Ovary (tissue), 10 donors: ENCODE measurements at places on chromosomes 11 and 22. TPM values are rescaled to one million over a fixed set of nuclear protein-coding genes. Genes with fewer than 3 reads are reported as not detected.

DNA sequence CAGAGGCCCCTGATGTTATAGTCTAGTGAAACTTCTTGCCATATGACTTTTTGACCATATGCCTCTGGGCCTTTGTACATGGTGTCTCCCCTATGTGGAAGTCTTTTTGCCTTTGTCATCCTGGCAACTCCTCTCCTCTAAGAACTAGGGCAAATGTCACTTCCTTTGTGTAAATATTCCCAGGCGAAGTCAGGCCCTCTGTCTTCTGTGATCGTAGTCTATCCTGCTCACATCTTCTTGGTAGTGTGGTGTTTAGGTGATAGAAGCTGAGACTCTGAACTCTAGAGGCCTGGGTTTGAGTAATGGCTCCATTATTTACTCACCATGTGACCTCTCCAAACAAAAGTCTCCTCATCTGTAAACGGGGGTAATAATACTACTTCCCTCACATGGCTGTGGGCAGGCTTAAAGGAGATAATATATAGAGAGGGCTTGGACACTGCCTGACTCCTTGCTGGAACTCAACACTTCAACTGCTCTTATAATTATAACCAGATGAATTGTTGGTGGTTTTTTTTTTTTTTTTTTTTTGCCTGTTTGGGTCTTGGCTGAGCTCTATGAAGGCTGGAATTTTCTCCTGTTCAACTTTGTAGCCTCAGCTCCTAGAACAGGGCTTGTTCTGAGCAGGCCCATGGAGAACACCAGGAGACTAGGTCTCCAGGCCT, 43.8 kb downstream of the INSC start:
- no peak overlapping the region for H3K4me3 ChIP-seq
- no peak overlapping the region for H3K27ac ChIP-seq
- no peak for DNase-seq

DNA sequence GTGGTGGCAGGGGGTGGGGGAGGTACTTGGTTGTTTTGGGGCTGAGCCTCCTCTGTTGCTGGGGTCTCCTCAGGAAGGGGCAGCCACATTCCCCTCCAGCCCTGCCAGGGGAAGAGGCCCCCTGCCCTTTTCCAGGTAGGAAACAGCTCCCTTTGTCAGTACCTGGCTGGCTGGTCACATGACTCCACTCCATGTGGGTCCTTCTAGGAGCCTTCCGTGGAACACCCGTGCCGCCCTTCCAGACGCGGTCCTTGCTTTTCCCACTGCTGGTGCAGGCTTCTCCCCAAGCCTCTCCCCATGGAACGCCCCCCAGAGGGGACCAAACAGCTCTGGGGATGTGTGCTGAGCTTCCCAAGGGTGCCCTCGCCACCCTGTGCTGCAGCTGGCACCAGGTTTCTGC, 19.9 kb downstream of the IFT27 start:
- no peak overlapping the region for H3K27ac ChIP-seq
- no peaks in the 10 kb centered on the region for H3K27me3 ChIP-seq
- DNase-seq, result no peak
- no peak overlapping the region for H3K4me3 ChIP-seq
- no peaks in the 10 kb centered on the region for H3K36me3 ChIP-seq

Gene FDX1
- 9.7 TPM for total RNA-seq

GRCh38 chr11:125625225-125625629, 264 bp downstream of the CHEK1 start:
- DNase-seq, result no peak
- peaks cover 2% of the 10 kb centered on the region for H3K4me1 ChIP-seq
- peak overlapping the region; percentile 96 for H3K27ac ChIP-seq
- no peaks in the 10 kb centered on the region for H3K27me3 ChIP-seq
- H3K4me3 ChIP-seq, result peak overlapping the region; percentile 87
- H3K36me3 ChIP-seq, result no peaks in the 10 kb centered on the region

Gene DCUN1D5
- total RNA-seq, result 45.4 TPM

Gene CTSW
- total RNA-seq, result 0.60 TPM

DNA sequence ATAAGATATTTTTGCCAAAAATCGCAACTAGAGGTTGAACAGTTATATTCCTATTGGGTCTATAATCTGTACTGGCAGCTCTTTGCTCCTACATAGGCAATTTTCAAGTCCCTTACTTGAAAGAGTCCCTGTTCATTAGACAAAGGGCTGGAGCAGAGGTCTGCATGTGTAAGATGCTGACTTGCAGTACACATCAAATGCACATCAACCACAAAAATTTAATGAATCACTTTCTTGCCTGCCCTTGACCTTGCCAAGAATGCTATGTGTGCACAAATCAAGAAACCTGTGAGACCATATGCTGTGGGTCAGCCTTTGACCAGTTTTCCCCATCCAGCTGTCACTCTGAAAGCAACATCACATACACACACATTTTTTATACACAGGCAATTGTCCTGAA, 661.5 kb downstream of the LRRC4C start:
- H3K4me3 ChIP-seq, result no peak overlapping the region
- no peaks in the 10 kb centered on the region for H3K27me3 ChIP-seq
- H3K36me3 ChIP-seq, result no peaks in the 10 kb centered on the region
- DNase-seq, result no peak
- no peaks in the 10 kb centered on the region for H3K4me1 ChIP-seq

GRCh38 chr11:3853545-3853842, 2.0 kb upstream of the STIM1 start:
- H3K27ac ChIP-seq, result no peak overlapping the region
- H3K27me3 ChIP-seq, result no peaks in the 10 kb centered on the region
- no peak overlapping the region for H3K4me3 ChIP-seq
- no peak for DNase-seq
- H3K36me3 ChIP-seq, result no peaks in the 10 kb centered on the region

- H3K4me1 ChIP-seq, result peaks cover 2% of the 10 kb centered on the region
- no peak for DNase-seq
- no peak overlapping the region for H3K4me3 ChIP-seq
- no peaks in the 10 kb centered on the region for H3K27me3 ChIP-seq
- H3K36me3 ChIP-seq, result no peaks in the 10 kb centered on the region
- no peak overlapping the region for H3K27ac ChIP-seq
Measured at GRCh38 chr11:108873941-108874340, 209.1 kb downstream of the DDX10 start.

Gene CLDN5
- 35.6 TPM for total RNA-seq

GRCh38 chr22:45768490-45768889, 96.9 kb downstream of the ATXN10 start:
- H3K4me1 ChIP-seq, result no peaks in the 10 kb centered on the region
- H3K27ac ChIP-seq, result no peak overlapping the region
- H3K4me3 ChIP-seq, result no peak overlapping the region

DNA sequence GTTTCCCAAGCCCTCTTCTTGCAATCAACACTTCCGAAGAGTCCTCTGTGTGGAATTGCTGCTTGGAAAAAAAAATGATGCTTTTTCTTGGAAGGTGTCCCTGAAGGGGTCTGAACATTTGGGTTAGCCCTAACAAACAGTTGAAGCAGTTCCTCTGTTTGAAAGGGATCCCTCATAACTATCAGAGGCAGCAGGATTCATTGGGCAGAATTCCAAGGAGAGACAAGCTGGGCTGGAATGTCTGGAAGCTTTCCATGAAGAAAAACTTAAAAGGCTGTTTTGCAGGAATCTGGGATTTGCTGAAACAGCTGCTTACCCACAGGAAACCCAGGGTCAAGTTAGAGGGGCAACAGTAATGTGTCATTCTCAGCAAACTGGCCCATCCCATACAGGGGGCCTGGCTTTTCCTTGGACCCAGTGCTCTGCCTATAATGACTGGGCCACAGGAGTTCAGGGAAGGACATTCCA, 3.1 kb downstream of the CSNK2A3 start:
- H3K36me3 ChIP-seq, result no peaks in the 10 kb centered on the region
- DNase-seq, result no peak
- H3K27me3 ChIP-seq, result no peaks in the 10 kb centered on the region
- no peak overlapping the region for H3K27ac ChIP-seq
- peaks cover 19% of the 10 kb centered on the region for H3K4me1 ChIP-seq
- H3K4me3 ChIP-seq, result no peak overlapping the region

GRCh38 chr11:35641171-35641897, 21.2 kb upstream of the TRIM44 start:
- H3K27ac ChIP-seq, result no peak overlapping the region
- no peak overlapping the region for H3K4me3 ChIP-seq
- H3K27me3 ChIP-seq, result no peaks in the 10 kb centered on the region
- peaks cover 2% of the 10 kb centered on the region for H3K4me1 ChIP-seq

DNA sequence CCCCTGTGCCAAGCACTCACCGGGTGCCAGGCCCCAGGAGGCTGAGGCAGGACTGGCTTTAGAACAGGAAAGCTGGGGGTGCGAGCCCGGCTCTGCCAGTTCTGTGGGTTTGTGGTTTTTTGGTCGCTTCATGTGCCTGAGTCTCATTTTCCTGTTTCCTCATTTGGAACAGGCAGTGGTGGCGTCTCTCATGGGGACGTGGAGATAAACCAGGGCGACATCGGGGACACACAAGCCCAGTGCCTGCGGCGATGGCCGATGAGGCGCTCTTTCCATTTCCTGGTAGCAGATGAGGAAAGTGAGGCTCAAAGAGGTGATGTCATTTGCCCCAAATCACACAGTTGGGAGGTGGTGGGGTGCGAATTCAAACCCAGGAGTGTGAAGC, 20.8 kb upstream of the CHKA start:
- no peak overlapping the region for H3K27ac ChIP-seq
- no peak for DNase-seq
- no peaks in the 10 kb centered on the region for H3K36me3 ChIP-seq
- no peak overlapping the region for H3K4me3 ChIP-seq
- no peaks in the 10 kb centered on the region for H3K27me3 ChIP-seq

Gene AQP11
- total RNA-seq, result 8.8 TPM

DNA sequence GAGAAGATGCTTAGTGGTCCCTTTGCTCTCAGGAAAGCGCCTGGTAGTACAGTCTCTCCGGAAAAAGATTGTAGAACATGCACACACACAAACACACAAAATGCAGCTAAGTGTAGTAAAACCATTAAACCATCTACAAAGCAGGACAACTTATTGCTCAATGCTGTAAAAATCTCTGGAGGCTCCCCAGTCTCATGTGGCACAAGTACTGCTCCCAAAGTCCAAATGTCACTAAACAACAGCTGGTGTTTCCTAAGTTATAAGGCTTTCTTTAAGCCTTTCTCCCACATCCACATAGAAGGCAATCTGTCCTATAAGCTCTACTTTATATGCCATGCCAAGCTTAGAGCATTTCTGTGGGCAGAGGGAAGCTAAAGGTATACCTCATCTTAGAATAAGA, 32.9 kb downstream of the CDON start:
- no peaks in the 10 kb centered on the region for H3K27me3 ChIP-seq
- no peak overlapping the region for H3K27ac ChIP-seq
- H3K4me1 ChIP-seq, result peaks cover 19% of the 10 kb centered on the region
- H3K36me3 ChIP-seq, result no peaks in the 10 kb centered on the region

Gene LGR4
- total RNA-seq, result 25.0 TPM

Gene OR52D1
- not detected for total RNA-seq

Gene NXPE4
- not detected for total RNA-seq

Gene ARFGAP2
- total RNA-seq, result 75.2 TPM

- no peaks in the 10 kb centered on the region for H3K27me3 ChIP-seq
- H3K4me3 ChIP-seq, result no peak overlapping the region
- DNase-seq, result no peak
- no peak overlapping the region for H3K27ac ChIP-seq
Measured at GRCh38 chr11:45289369-45289768, 3.2 kb upstream of the SYT13 start.

Gene DLG2
- total RNA-seq, result 9.9 TPM

GRCh38 chr11:69560141-69560790, 78.8 kb downstream of the LINC01488 start:
- DNase-seq, result no peak
- no peak overlapping the region for H3K27ac ChIP-seq
- no peaks in the 10 kb centered on the region for H3K36me3 ChIP-seq
- H3K4me3 ChIP-seq, result no peak overlapping the region
- no peaks in the 10 kb centered on the region for H3K4me1 ChIP-seq

DNA sequence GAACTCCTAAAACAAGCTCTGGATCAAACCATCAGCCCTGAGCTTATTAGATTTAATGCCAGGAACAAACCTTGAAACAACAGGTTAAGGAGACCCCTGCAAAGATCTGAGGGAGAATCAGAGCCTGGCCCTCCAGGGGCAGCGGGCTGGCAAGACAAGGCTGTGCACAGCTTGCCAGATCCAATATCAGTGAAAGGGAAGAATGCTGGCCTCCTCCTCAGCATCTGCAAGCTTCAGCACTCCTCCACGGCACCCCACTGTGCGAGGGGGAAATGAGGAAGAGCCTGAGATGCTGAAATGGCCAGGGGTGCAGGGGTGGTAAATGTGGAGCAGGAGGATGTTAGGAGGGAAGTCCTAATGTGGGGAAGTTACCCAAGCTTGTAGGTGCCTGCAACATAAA, 167.0 kb downstream of the TENM4 start:
- no peak overlapping the region for H3K27ac ChIP-seq
- H3K4me3 ChIP-seq, result no peak overlapping the region
- no peak for DNase-seq
- no peaks in the 10 kb centered on the region for H3K36me3 ChIP-seq
- H3K27me3 ChIP-seq, result no peaks in the 10 kb centered on the region
- peaks cover 27% of the 10 kb centered on the region for H3K4me1 ChIP-seq

Gene BARX2
- not detected for total RNA-seq

Gene CCDC73
- 1.6 TPM for total RNA-seq

Gene CCDC87
- 0.36 TPM for total RNA-seq

Gene KCNJ1
- total RNA-seq, result not detected
